Esophagus squamous epithelium (tissue), 5 donors: ENCODE measurements at places on chromosomes 6 and 20. TPM values are rescaled to one million over a fixed set of nuclear protein-coding genes. Genes with fewer than 3 reads are reported as not detected.

- no peak overlapping the region for H3K4me3 ChIP-seq
- no peak for DNase-seq
- no peaks in the 10 kb centered on the region for H3K27me3 ChIP-seq
- H3K4me1 ChIP-seq, result peaks cover 62% of the 10 kb centered on the region
These were observed 3.5 kb downstream of the NUP153 start for GRCh38 chr6:17703256-17703694.

DNA sequence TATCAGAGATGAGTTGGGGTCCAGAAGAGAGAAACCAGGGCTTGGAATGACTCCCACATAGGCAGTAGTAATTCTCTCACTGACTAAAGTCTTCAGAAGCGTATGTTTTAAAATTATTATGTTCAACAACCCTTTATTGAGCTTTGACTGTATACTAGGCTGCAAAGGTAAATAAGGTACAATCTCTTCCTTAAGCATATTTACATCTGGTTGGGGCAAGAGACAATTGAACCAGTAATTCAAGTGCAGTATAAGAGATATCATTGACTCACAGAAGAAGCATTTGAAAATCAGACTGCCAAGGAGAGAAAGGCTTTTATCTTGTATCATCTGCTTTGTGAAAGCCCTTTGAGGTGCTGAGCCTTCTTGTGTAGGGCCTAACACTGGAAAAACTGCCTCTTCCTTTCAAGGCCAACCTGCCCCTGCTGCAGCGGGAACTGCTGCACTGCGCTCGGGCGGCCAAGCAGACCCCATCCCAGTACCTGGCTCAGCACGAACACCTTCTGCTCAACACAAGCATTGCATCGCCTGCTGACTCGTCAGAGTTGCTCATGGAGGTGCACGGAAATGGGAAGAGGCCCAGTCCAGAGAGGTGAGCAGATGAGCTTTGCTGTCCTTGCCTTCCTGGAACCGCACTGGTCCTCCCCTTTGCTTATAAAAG is 39.3 kb upstream of the C20orf144 start:
- H3K27me3 ChIP-seq, result no peaks in the 10 kb centered on the region
- no peak for DNase-seq
- no peaks in the 10 kb centered on the region for H3K4me1 ChIP-seq
- peaks cover 97% of the 10 kb centered on the region for H3K36me3 ChIP-seq
- H3K27ac ChIP-seq, result no peak overlapping the region

- no peaks in the 10 kb centered on the region for H3K27me3 ChIP-seq
- H3K4me3 ChIP-seq, result no peak overlapping the region
- DNase-seq, result no peak
- no peaks in the 10 kb centered on the region for H3K36me3 ChIP-seq
- peak overlapping the region; percentile 89 for H3K27ac ChIP-seq
These were observed 13.4 kb downstream of the CST3 start for GRCh38 chr20:23624324-23624691.

The PLAGL2 gene
- total RNA-seq, result 13.6 TPM

DNA sequence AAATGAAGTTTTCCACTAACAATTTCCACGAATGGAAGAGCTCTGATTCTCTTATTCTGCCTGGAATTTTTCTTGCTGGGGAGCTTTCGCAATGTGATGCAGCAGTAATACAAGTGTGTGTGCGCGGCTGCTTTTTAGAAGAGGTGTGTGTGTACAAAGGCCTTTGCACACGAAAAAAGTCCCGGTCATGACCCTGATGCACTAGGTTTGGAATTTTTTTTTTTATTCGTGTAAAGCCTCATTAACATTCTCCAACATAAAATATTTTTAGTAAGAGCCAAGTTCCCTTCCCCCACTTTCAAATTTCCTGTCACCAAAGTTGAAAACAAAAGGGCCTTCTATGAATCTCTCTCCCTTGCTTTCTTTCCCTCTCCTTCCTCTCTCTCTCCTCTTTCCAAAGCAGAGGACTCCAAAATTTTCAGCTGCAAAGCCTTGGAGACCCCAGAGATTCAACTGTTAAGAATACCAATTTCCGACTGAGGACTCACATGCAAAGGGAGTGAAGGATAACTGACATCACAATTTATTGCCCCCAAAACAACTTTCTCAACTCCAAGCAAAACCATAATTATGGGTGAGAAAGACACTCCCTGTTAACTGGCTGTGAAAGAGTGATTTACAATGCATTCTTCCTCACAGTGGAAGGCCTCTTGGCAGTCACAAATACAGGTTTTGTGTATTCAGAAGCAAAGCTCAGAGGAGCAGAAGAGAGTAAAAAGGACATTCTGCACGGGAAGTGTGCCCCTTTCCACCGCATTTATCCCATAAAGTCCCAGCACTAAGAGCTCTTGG is 421.2 kb upstream of the JARID2 start:
- no peak for DNase-seq
- no peak overlapping the region for H3K4me3 ChIP-seq

DNA sequence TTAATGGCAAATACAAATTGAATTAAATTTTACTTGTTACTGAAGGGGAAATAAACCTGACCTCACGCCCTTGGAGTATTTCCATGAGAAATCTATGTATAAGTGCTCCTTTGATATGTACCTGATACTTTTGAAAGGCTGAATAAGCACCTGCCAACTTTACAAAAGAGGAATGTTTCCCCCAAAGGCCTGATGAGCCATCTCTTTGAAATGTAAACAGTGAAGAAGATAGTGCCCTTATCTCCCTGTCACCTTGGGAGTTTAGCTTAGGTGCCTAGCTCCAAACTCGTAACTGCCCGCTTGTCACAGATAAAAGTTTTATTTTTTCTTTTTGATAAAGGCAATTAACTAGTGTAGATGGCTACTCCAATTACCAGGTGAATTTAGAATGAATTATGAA is 1.1 kb upstream of the ZNF343 start:
- H3K4me1 ChIP-seq, result peaks cover 21% of the 10 kb centered on the region
- no peak overlapping the region for H3K27ac ChIP-seq
- no peaks in the 10 kb centered on the region for H3K27me3 ChIP-seq
- H3K36me3 ChIP-seq, result no peaks in the 10 kb centered on the region

The FOXF2 gene
- total RNA-seq, result 0.34 TPM

GRCh38 chr20:47042464-47042863 is 147.8 kb downstream of the EYA2 start:
- no peak for DNase-seq
- no peaks in the 10 kb centered on the region for H3K4me1 ChIP-seq
- no peaks in the 10 kb centered on the region for H3K27me3 ChIP-seq
- no peak overlapping the region for H3K27ac ChIP-seq
- H3K4me3 ChIP-seq, result no peak overlapping the region
- peaks cover 44% of the 10 kb centered on the region for H3K36me3 ChIP-seq

The ABT1 gene
- 23.5 TPM for total RNA-seq

DNA sequence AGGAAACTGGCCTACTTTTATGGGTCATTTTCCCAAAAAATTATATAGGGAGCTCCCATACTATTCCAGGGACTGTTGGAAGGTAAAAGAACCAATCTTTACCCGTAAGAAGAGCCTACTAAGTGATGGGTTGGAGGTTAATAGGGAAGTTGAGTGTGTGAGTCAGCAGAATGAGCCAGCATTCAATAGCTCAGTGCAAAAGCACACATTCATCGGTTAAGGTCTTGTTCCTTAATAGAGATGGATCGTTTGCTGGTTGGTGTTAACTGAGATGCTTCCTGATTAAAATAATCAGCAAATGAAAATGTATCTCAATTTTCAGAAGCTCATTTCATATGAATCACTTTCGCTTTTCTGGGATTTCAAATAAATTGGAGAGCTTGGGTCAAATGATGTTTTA is 115.3 kb upstream of the MRPS10 start:
- no peaks in the 10 kb centered on the region for H3K4me1 ChIP-seq
- no peak for DNase-seq
- no peaks in the 10 kb centered on the region for H3K27me3 ChIP-seq
- no peak overlapping the region for H3K4me3 ChIP-seq
- no peaks in the 10 kb centered on the region for H3K36me3 ChIP-seq
- no peak overlapping the region for H3K27ac ChIP-seq

The PLA2G7 gene
- 0.19 TPM for total RNA-seq

The TFAP2D gene
- not detected for total RNA-seq

- H3K27me3 ChIP-seq, result no peaks in the 10 kb centered on the region
- DNase-seq, result no peak
- no peak overlapping the region for H3K4me3 ChIP-seq
These were observed 143.7 kb downstream of the BTBD9 start for GRCh38 chr6:38495922-38496635.

DNA sequence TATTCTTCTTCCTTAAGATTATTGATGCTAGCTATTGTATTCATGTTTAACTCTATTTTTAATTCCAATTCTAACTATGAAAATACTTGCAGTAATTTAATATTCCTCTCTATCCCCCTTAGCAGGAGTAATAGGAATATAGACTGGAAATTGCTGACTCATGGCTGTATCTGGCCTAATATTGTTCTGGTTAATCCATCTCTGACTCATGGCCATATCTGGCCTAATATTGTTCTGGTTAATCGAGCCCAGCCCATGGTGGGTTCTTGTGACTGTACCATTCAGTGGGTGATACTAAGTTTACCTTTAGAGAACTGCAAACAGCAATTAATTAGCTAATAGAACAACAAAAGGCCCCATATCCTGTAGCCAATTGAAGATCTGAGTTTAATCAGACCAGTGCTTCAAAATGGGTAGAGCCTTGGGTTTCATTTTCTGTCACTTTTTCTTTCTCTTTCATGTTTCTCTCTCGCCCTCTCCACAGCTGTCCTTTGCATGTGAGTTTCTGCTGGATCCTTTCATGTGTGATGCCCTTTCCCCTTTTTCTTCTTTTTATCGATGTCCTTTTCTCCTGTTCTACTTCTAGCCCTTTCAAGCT is 50.6 kb downstream of the SLC22A3 start:
- no peaks in the 10 kb centered on the region for H3K27me3 ChIP-seq
- no peaks in the 10 kb centered on the region for H3K36me3 ChIP-seq
- DNase-seq, result no peak
- H3K27ac ChIP-seq, result no peak overlapping the region
- H3K4me3 ChIP-seq, result no peak overlapping the region
- H3K4me1 ChIP-seq, result peaks cover 28% of the 10 kb centered on the region

GRCh38 chr20:44221368-44221954 is 10.9 kb upstream of the OSER1 start:
- no peaks in the 10 kb centered on the region for H3K27me3 ChIP-seq
- no peak overlapping the region for H3K27ac ChIP-seq
- no peaks in the 10 kb centered on the region for H3K4me1 ChIP-seq
- DNase-seq, result no peak

DNA sequence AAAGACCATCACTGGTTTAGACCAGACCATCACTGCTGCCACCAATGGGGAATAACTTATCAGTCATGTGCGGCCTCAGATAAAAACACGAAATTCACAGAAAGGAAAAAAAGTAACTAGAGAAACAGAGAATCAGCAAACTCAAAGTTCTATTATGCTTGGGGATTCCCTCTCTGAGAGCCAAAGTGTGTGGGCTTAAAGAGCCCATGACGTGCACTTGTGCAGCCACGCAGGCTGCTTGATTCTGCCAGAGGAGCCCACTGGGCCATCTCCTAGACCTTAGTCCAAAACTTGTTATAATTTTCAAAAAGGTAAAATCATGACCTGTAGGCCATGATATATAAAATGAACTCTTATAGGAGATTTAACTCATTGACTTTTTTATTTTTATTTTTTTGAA is 15.2 kb downstream of the RAB44 start:
- no peaks in the 10 kb centered on the region for H3K27me3 ChIP-seq
- no peak overlapping the region for H3K4me3 ChIP-seq
- no peaks in the 10 kb centered on the region for H3K36me3 ChIP-seq
- peaks cover 10% of the 10 kb centered on the region for H3K4me1 ChIP-seq
- no peak overlapping the region for H3K27ac ChIP-seq
